Kidney (tissue), 22 donors: ENCODE measurements at places on chromosomes 4 and X. TPM values are rescaled to one million over a fixed set of nuclear protein-coding genes. Genes with fewer than 3 reads are reported as not detected.

CNGA1 gene
- 3.4 TPM for total RNA-seq

USP17L30 gene
- total RNA-seq, result not detected

FAM133A gene
- not detected for total RNA-seq

ADH7 gene
- total RNA-seq, result not detected

C4orf54 gene
- total RNA-seq, result 0.19 TPM

KCTD8 gene
- total RNA-seq, result 1.3 TPM

BEX3 gene
- total RNA-seq, result 131 TPM

FRYL gene
- total RNA-seq, result 78.9 TPM

SEC24D gene
- 45.4 TPM for total RNA-seq

AWAT2 gene
- total RNA-seq, result not detected

ATP2B3 gene
- total RNA-seq, result not detected

MPP1 gene
- 47.0 TPM for total RNA-seq

SLC39A8 gene
- total RNA-seq, result 19.7 TPM

TACR3 gene
- not detected for total RNA-seq

DMP1 gene
- total RNA-seq, result not detected

TECRL gene
- total RNA-seq, result not detected

HSFX2 gene
- 0.79 TPM for total RNA-seq

DGAT2L6 gene
- not detected for total RNA-seq

PABPC5 gene
- 1.9 TPM for total RNA-seq

PDZD11 gene
- 31.3 TPM for total RNA-seq

SPP1 gene
- total RNA-seq, result 5,484 TPM

ARL9 gene
- 0.19 TPM for total RNA-seq

GDPD2 gene
- 7.0 TPM for total RNA-seq

HSFX4 gene
- not detected for total RNA-seq

GRIA2 gene
- total RNA-seq, result 0.54 TPM

CCKAR gene
- total RNA-seq, result not detected

G3BP2 gene
- total RNA-seq, result 111 TPM

C4orf50 gene
- 0.16 TPM for total RNA-seq

TCEAL2 gene
- 2.6 TPM for total RNA-seq

TNIP2 gene
- total RNA-seq, result 44.4 TPM

BMX gene
- 1.4 TPM for total RNA-seq

REELD1 gene
- total RNA-seq, result 0.66 TPM

COL4A5 gene
- 23.9 TPM for total RNA-seq

ARHGAP36 gene
- total RNA-seq, result 0.13 TPM

CYP4V2 gene
- 69.8 TPM for total RNA-seq

ZNF81 gene
- 16.1 TPM for total RNA-seq

GATA1 gene
- 0.60 TPM for total RNA-seq

RBM46 gene
- not detected for total RNA-seq

CDS1 gene
- total RNA-seq, result 18.8 TPM

CENPVL1 gene
- not detected for total RNA-seq

ZXDB gene
- 9.4 TPM for total RNA-seq
